ENCODE measurements at places on chromosomes 1 and 21. TPM values are rescaled to one million over a fixed set of nuclear protein-coding genes. Genes with fewer than 3 reads are reported as not detected.

DNA sequence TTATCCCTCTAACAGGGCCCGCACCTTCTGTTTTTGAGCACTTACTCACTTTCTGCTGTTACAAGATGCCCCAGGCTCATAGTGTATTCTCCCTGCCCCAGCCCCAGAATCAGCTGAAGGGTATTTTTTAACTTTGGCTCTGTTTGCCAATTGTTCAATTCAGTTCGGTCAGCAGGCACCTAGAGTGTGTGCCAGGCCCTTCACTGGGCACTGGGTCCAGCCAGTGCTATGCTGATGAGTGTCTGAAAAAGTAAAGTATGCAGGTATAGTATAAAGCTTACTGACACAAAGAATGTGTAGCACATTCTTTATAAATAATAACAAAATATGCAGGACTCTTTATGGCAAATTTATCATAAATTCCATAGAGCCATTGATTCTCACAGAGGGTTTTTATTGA lies 35.0 kb downstream of the FHAD1 start:
- no peak for DNase-seq

GRCh38 chr1:228740543-228741317 lies 5.5 kb downstream of the RHOU start:
- DNase-seq: no peak

- no peak for DNase-seq
These were observed 274.9 kb downstream of the RRAGC start for GRCh38 chr1:38584448-38585355.

The HSD3B1 gene
- not detected for total RNA-seq

DNA sequence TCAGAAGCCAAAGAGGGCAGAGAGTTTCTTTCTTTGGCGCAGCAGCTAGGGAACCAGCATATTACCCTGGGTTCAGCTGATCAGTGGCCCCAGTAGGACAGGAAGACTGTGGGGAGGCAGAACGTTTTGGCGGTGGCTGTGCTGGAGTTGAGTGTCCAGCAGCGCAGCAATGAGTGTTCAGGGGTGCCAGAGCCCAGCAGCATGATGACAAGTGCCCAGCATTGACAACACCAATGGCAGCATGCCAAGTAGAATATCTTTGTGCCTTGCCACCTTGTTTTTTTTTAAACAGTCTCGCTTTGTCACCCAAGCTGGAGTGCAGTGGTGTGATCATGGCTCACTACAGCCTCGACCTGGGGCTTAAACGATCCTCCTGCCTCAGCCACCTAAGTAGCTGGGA lies 106.7 kb upstream of the CDC42BPA start:
- DNase-seq: no peak

DNA sequence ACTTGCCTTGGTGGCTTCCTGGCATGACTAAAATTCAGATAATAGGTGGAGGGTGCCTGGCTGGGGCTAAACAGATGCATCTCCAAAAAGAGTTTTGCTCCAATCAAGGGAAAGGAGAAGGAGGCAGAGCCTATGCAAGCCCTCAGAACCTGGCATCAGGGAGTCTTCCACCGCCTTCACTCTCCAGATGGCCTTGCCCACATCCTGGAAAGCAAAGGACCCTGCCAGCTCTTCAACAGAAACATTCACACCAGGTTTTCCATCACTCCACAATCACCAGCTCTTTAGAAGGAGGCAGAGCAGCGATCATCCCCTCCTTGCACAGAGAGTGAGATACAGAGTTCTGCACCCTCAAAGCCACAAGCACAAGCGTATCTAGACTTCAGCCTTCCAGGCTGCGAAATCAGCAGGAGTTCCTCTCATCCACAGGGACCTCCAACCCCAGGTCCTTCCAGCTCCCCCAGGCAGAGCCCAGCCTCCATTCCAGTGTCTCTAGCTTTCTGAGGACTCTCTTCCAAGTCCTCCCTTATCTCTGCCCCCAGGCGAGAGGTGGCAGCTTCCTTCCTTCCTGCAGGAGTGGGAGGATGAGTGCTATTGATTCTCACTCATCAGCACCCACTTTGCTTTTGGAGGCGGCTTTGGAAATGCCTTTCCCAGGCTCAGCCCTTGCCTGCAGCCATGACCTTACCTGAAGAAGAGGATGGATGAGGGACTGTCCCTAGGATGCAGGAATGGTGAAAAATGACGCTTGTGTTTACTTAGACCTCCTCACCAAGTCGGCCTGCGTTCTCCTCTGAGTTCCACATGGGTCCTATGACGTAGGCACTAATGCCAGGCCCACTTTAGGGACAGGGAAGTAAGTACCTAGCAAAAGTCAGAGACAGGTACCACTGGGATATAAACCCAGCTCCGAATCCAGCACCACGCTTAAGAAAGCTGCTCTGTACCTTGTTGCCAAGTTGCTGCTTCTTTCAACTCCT lies 75.4 kb downstream of the RIPK4 start:
- DNase-seq: no peak

The NPHS2 gene
- not detected for total RNA-seq

DNA sequence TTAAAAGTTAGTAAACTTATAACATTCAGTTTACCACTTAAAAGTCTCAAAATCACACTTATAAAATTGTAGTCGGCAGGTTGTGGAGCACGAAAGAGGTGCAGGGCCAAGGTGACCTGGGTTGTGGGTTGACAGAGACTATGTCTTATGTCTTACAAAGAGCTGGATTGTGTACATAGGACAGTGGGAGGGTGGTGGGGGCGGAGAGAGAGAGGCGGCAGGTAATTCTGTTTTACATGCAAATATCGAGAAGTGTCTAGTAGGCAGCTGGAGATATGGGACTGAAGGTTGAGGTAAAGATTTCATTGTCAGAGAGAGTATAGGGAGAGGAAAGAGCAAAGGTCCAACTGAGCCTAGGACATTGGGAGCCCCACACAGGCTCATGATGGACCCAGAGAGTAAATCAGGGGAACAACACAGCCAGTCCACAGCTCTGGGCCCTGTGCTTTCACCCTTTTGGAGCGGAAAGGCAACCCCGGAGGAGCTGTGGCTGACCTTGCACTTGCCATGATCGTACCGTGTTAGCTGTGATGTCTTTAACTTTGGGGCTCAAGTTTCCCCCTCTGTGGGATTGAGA lies 28.1 kb upstream of the ZBTB18 start:
- no peak for DNase-seq

The SDC3 gene
- total RNA-seq: 15.2 TPM

- DNase-seq: peak; percentile 9
These were observed 34.1 kb upstream of the PRSS38 start for GRCh38 chr1:227781314-227781930.

The ORC1 gene
- total RNA-seq: 19.6 TPM

DNA sequence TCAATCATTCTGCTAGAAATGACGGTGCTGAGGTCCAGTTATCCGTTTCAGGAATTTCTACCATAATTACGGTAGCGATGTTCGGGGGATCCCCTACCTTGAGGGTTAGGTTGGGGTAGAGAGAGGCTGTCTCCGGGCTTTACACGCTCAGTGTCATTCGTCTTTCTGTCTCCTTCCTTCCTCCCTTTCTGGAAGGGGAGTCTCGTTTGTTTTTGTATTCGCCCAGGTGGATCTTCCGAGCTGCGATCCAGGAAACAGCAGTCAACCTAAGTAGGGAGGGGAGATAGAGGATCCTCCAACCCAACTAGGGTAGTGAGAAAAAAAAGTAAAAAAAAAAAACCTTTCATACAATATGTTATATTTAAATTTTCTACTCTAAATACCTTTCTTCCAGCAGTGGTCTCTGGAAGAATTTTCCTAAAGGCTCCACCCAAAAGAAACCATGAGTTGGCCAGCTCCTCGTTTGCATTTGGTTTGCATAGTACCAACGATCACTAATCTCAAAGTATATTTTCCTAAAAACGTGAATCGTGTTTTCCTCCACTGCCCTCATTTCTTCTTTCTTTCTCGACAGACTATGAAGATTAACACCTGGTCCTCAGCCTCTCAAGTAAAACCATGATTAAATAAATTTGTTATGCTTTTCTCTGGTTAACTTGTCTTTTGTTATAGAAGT lies 611 bp upstream of the PIK3C2B start:
- no peak for DNase-seq

The PTPN14 gene
- 9.8 TPM for total RNA-seq

GRCh38 chr1:41977326-41977725 lies 58.6 kb upstream of the HIVEP3 start:
- DNase-seq: no peak

DNA sequence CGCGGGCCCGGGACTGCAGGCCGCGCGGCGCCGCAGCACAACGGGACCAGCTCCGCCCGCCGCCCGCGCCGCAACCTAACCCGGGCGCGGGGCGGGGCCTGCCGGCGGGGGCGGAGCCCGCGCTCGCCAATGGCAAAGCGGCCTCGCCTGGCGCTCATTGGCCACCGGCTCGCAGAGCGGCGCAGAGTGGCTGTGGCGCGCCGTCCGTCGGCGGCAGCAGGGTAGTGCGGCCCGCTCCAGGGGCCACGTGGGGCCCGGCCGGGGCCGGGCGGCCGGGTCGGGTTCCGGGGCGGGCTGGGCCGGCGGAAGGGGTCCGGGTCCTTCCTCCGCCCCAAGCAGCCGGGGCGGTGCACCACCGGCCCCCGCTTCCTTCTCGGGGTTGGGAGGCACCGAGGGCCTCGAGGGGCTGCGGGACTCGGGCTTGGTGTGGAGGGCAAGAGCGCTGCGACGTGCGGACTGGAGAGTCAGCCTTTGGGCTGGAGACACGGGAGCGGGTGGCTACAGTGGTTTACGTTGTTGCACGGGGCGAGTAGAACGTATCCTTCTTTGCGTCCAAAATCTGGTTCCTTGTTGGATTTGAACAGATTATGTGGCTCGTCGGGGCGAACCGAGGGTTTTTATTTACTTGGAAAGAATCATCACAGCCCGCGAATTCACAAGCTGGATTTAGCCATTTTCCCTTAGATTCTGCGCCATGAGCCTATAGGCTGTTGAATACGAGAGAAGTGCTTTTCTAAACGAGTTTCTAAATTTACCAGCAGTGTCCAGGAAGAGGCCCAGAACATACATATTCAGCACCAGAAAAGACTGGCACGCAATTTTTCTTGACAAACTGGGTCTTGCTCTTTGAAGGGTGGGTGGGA lies at the start of gene SRM:
TSS of gene SRM (minus strand) at position 51 of the 863 bp plus-strand sequence. CDS start 75 bp downstream, outside the sequence.
- peak; percentile 89 for DNase-seq

GRCh38 chr1:178542554-178543289 lies 29.8 kb downstream of the TEX35 start:
- peak; percentile 94 for DNase-seq

The WRAP73 gene
- total RNA-seq: 19.9 TPM

GRCh38 chr1:119397986-119398385 lies 17.0 kb upstream of the HSD3B2 start:
- DNase-seq: no peak

DNA sequence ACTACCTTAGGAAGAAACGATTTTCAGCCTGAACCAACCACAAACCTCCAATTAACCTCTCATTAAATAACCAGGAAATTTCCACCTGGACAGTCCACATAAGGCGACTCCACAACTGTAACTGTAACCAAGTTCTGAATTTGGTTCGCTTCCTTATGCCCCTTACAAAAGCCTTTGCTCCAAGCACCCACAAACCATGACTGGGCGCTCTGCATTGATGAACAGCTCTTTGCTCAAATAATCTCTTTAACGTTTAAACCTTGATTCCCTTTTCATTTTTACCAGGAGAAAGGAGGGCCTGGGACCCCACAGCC lies 38.2 kb upstream of the ZNF124 start:
- DNase-seq: no peak

DNA sequence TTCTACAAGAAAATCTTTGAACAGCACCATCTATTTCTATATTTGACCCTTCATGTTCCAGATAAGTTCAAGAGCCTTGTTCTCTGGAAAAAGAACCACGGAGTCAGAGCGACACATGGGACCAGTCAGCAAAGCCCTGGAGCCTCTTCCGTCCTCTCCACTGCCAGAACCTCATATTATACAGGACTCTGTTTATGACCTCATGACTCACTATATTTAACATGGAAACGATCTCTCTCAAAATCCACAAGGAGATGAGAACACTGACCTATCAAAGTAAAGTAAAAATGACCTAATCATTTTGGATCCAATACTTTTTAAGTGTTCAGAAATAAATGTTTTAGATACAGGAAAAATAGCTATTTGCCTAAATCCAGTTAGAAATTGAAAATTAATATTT lies 124.6 kb upstream of the KRTAP19-8 start:
- no peak for DNase-seq

The SLC1A7 gene
- total RNA-seq: 0.50 TPM

The RIMS3 gene
- total RNA-seq: 7.0 TPM

GRCh38 chr1:205488074-205488723 lies 16.3 kb upstream of the CDK18 start:
- DNase-seq: peak; percentile 66

The RYR2 gene
- 0.15 TPM for total RNA-seq

The IQCC gene
- 4.3 TPM for total RNA-seq

DNA sequence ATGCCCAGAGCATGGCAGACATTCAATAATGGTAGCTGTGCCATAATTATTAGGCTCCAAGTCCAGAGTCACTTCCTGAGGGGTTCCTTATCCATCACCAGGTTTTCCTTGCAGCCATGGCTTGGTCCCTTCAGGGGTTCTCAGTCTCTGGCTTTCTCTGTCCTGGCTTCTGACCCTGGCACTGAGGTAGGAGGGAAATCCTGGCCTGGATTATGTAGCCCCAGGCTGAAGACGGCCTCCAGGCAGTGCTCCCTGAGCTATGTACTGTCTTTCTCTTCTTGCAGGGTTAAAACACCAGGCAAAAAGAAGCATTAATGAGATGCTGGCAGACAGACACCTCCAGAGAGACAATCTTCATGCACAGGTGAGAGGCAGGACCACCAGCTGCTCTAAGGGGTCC lies 9.5 kb upstream of the PADI3 start:
- peak; percentile 68 for DNase-seq

GRCh38 chr1:93976291-93976690 lies 67.1 kb upstream of the GCLM start:
- DNase-seq: no peak

The SERPINC1 gene
- 0.29 TPM for total RNA-seq

DNA sequence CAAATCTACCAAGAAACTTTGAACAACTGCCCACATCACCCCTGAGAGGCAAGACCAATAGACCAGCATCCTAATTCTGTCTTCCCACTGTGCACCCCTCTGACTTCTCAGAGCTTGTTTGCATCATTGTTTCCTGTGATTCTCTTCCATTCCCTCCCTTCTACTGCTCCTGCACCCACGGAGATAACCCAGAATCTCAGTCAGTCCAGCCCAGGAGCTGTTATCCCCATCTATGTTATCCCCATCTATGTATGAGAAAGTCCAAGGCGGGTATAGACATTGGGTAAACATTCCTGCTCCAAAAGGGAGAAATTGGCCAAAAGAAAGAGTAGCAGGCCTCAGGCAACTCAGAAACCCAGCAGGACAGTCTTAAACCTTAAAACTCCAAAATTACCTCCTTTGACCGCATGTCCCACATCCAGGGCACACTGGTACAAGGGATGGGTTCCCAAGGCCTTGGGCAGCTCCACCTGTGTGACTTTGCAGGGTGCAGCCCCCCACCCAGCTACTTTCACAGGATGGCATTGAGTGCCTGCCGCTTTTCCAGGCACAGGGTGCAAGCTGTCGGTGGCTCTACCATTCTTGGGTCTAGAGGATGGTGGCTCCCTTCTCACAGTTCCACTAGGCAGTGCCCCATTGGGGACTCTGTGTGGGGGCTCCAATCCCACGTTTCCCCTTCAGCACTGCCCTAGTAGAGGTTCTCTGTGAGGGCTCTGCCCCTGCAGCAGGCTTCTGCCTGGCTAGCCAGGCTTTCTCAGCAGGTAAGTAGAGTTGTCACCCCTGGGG lies 414.8 kb downstream of the NPHP4 start:
- DNase-seq: no peak

GRCh38 chr1:73839922-73840321 lies 358.1 kb downstream of the LRRIQ3 start:
- no peak for DNase-seq

GRCh38 chr1:151905070-151905442 lies 4.3 kb downstream of the THEM4 start:
- no peak for DNase-seq

GRCh38 chr1:15621975-15622374 lies 4.7 kb downstream of the DDI2 start:
- no peak for DNase-seq
